ENCODE measurements at places on chromosomes 11 and 22. TPM values are rescaled to one million over a fixed set of nuclear protein-coding genes. Genes with fewer than 3 reads are reported as not detected.

Gene HMOX1
- total RNA-seq = 10.5 TPM

Gene OR8J3
- total RNA-seq = not detected

Gene OR51A4
- total RNA-seq = not detected

Gene SPI1
- not detected for total RNA-seq

Gene EMID1
- total RNA-seq = 0.22 TPM
